AML-193 (cell line): ENCODE measurements at places on chromosomes 11 and 22.
A peak's percentile ranks its signal among the peaks of the same experiment; 100 is the strongest.

DNA sequence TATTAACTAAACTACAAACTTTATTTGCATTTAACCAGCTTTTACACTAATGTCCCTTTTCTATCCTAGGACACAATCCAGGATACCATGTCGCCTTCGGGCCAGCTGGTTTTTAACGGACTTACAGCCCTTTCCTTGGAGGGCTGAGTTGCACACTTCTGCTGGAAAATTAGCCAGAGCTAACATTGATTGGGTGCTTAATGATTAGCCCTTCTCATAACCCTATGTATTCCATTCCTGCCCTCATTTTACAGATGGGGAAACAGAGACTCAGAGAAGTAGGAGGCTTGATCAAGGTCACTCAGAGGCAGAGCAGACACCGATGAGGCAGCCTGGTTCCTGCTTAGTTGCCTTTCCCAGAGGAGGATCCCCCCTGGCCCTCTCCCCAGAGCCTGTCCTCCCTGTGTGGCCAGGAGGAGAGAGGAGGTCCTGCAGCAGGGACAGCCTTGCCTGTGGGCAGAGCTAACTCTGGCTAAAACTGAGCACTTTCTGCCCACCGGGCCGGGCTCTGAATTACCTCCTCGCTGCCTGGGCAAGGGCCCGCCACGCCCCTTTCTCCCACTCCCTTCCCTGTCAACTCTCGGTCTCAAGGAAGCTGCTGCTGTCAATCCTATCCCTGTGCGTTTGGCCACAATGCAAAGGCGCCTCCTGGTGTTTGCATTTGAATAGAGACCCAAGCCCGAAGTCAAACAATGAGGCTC, 59.6 kb upstream of the PAX6 start:
- DNase-seq: peak; percentile 12

GRCh38 chr11:122617297-122617696, 38.2 kb upstream of the UBASH3B start:
- DNase-seq: no peak

DNA sequence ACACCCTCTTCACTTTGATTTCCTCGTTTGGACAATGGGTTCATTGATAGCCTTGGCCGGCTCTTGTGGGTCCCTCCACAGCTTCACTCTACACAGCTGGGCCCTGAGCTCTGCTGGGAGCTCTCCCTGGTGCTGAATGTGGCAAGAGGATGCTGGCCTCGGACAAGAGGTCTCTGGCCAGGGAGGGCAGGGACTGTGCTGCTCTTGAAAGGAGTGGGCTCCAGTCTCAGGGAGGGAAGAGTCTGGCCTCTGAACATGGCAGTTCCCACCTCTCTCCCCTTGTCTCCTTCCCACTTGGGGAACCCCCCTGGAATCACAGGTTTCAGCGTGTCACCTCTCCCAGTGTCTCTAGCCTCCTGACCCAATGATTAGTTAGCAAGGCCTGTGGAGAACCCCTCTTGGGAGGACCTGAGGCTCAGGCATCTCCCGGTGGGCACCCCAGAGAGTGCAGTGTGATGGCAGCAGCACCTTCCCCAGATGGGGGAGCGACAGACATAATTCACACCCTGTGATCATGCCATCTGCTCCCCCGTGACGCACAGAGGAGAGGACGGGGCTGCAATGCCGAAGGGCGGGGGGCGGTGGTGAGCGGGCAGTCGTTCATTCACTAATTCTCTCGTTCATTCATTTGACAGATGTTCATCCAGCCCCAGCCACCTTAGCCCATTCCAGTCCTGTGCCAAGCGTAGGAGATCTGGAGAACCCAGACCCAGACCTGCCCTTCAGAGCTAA, 2.8 kb upstream of the CABP7 start:
- DNase-seq: peak; percentile 32

DNA sequence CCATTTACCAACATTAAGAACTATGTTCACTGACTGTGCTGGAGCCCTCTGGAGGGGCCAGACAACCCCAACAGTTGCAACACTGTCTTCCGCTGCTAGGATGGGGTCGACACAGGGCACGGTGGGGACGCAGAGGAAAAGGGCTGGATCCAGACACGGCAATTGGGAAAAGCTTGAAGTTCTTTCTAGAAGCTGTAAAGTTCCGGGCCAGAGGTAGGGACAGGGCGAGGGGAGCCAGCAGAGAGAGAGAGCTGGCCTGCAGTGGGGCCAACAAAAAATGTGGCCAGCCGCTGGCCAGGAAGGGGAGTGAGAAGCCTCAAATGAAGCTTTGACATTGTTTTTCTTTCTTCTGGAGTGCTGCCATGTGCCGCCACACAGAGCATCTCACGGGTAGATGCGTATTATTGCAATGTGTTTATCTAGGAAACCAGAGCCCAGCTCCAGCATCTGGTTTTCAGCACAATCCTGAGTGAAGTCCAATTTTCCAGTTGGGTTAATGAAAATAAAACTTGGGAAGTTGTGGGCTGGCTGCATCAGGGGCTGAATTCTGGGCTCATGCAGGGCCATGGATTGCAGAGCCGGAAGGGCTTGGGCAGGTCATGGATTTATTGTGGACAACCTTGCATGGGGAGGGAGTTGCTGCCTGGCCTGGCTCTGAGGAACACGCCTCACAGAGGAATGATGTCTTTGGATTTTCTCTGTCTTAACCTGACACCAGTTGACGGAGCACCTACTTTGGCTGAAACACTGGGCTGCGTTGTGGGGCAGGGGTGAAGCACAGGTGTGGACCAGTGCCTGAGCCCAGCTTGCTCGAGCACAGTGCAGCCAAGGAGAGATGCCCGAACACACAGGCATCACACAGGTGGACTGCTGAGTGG, 67.6 kb upstream of the AMPD3 start:
- DNase-seq: no peak

- DNase-seq: no peak
Measured at GRCh38 chr11:119512369-119512768, 89.4 kb upstream of the THY1 start.
